ELR (cell line): ENCODE measurements at places on chromosomes 11 and 22.
A peak's percentile ranks its signal among the peaks of the same experiment; 100 is the strongest.

GRCh38 chr11:28887681-28888080 lies 779.5 kb downstream of the METTL15 start:
- no peak for DNase-seq

DNA sequence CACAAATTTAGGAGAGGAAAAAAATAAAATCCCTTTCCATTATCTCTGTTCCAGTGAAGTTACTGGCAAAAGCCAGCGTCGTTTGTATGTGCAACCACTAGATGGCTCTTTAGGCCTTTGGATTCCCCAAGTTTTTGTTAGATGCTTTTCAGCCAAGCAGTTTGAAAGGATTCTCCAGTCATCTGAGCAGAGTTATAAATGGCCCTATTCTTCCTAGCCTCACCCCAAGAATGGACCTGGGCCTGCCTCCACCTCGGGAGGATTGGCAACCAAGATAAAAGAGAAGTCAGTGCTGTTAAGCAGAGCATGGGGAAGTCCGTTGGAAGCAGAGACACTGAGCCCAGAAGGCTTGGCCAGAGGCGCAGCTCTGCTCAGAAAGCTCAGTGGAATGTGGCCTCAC lies 15.4 kb downstream of the FAM181B start:
- DNase-seq: peak; percentile 68

DNA sequence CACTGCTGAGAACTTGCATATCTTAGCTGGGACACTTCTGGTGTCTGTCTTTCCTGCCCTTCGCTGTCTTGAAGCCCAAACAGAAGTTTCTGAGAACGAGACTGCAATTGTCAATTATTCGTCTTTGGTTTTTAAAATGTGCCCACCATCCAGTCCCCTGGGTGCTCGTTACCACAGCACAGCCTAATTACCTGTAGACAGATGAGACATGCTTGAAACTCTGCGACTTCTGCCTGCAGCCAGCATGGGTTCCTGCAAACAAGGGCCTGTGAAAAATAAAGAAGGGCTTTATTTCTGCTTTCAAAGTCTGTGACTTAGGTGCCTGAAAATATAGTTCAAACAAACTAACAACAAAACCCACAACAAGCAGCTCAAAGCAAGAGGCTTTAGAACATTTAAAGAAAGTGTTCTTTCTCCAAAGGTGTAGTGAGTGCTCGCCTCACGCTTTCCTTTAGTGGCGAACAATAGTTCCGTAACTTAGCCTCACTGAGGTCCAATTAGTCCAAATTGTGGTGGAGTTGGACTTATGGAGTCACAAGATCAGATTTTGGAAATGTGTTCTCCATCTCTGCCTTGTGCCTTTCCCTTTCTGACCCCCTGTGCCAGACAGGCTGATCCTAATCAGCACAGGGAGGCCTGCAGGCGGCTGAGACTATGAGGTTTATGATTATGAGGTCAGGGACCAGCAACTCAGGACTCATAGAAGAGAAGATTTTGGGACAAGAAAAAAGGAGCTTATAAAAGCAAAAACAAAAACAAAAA lies 20.4 kb upstream of the GRAMD1B start:
- DNase-seq: no peak

- peak; percentile 77 for DNase-seq
These were observed 13.4 kb downstream of the SYT7 start for GRCh38 chr11:61567286-61568061.

DNA sequence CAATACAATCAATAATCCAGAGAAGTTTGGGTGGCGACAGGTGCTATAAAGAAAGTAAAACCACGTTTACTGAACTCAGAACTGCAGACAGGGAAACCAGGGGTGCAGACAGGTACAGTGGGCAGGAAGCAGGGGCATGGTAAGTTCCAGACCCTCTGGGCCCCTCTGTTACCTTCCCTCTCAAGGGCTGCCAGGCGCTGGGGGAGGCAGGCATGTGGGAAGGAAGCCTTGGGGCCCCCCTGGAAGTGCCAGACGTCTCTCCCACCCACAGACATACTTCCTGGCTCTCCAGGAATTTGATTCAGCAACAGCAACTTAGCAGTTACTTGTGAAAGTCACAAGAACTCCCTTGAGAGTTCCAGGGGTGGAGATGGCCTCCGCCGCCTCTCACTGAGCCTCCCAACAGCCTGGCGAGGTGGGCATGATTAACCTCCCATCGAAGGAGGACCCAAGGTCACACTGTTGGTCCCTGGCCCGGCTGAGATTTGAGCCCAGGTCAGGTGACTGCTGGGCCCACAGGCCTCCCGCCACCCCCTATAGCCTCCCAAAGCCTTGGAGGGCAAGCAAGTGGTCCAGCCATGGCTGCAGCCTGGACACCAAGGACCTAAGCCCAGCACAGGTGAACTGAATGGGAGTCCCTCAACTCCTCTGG lies 14.1 kb upstream of the TSKU start:
- DNase-seq: peak; percentile 23

GRCh38 chr11:95505927-95506426 lies 275.0 kb upstream of the SESN3 start:
- DNase-seq: peak; percentile 21

DNA sequence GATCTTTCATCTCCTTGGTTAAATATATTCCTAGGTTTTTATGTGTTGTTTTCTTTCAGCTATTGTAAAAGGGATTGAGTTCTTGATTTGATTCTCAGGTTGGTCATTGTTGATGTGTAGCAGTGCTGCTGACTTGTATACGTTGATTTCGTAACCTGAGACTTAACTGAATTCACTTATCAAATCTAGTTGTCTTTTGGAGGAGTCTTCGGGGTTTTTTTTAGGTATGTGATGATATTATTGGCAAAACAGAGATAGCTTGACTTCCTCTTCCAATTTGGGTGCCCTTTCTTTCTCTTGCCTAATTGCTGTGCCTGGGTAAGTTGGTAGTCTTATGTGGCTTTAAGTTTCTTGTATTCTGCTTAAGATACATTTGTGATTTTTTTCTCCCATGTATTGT lies 52.8 kb downstream of the CBL start:
- DNase-seq: no peak

DNA sequence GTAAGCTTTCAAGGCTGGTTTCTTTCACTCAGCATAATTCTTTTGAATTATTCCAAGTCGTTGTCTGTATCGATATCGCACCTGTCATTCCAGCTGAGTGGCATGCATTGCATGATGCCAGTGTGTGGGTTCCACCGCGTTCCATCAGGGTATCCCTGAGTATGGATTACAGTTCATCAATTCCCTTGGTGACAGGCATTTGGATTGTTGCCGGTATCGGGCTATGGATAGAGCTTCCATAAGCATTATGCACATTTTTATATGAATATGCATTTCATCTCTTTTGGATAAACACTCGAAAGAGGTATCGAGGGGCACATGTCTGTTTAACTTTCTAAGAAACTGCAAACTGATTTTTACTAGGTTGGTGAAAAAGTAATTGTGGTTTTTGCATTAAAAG lies 698.8 kb downstream of the BRD1 start:
- no peak for DNase-seq

DNA sequence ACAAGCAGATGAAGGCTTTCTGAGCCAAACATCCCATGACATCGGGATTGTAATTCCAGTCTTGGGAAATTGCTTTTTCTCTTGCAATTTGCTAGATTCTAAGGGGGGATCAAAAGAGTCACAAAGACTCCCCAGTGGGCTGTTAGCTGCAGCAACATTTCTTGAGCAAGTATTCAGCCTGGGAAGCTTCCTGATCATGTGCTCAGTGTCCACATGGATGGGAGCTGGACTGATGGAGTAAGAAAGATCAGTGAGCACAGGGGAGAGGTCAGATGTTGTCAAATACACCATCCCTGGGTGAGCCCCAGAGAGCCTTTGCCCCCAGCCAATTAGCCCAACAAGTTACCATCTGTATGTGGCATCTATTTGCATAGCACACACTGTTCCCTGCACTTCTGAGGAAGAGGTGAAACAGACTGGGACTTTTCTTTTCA lies 10.2 kb upstream of the GRK3 start:
- DNase-seq: no peak
